ENCODE measurements at places on chromosomes 16 and 17.
A peak's percentile ranks its signal among the peaks of the same experiment; 100 is the strongest.

DNA sequence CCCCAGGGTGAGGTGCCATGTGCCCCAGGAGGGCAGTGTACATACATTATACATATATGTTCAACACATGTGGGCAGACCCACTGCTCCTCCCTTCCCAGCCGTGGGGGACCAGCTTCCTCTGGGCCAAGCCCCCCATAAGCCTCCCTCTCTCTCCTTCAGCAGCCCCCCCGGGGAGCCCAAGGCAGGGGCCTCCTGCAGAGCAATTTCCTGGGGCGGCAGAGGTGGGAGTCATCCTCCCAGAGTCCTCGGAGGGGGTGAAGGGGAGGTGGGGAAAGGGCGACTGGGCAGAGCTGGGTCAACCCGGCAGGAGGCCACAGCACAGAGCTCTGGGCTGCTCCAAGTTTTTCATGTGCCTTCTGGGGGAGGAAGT, 235.1 kb downstream of the ZNF423 start:
- no peak for DNase-seq

DNA sequence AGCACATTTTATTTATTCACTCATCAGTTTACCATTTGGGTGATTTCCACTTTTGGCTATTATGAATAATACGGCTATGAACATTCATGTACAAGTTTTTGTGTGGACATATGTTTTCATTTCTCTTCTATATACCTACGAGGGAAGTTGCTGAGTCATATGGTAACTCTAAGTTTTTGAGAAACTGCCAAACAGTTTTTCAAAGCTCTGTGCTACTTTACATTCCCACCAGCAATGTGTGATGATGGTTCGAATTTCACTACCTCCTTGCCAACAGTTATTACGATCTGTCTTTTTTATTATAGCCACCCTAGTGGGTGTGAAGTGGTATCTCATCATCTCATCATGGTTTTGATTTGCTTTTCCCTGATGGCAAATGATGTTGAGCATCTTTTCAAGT, 63.7 kb upstream of the MRTFB start:
- DNase-seq: no peak

GRCh38 chr16:49529411-49530045, 155.9 kb downstream of the C16orf78 start:
- no peak for DNase-seq

- no peak for DNase-seq
Measured at GRCh38 chr17:43412166-43412565, 13.4 kb downstream of the ARL4D start.

GRCh38 chr16:85677383-85677967, 11.3 kb downstream of the GINS2 start:
- no peak for DNase-seq

- no peak for DNase-seq
Measured at GRCh38 chr17:3026125-3026855, 37.1 kb downstream of the OR1D5 start.

DNA sequence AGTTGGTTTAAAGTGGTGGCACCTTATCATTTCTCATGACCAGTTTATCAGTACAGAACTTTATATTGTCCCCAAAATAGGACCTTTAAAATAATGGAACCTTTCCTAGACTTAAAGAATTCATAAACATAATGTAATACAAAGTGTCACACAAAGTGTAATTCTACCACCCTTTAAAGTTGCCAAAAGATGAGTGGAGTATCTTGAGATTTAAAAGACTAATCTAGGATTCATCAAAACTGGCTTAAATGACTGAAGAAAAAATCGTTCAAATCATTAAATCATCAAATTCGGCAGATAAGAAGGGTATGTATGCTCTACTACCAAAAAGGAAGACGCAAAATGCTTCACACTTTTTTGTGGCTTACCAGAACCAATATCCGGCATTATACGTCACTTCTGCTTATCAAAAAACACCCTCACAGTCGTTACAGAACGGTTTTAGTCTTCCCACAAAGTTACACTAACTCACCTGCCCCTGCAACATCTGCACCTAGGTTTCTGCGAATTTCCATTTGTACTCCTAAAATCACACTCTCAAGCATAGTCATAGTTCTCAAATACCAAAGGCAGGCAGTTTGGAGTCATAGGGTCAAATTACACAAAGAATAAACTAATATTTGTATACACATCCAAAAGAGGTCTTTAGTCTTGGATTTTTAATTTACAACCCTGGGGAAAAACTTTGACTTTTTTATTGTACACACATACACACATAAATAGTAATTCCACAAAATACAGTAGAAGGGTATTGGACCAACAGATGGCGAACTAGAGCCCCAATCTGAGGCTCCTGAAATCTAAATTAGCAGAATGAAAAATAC, 1.4 kb upstream of the KANSL1 start:
- peak; percentile 71 for DNase-seq

GRCh38 chr16:70592106-70592571, 54.2 kb upstream of the IL34 start:
- no peak for DNase-seq

DNA sequence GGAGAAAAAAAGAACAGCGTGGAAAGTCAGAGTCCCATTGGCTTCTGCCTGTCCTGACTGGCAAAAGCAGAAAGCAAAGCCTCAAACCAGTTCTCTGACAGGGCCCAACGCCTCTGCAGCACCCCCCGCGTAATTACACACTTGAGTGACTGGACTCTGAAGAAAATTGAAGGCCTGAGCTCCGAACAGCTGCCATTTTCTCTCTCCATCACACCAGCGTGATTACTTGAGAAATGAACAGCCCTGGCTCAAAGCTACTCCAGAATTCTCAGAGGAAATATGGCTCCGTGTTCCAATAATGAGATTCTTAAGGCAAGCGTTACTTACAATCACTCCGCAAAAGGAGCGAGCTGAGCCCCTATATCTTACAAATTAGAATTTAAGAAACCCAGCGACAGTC, 142.7 kb upstream of the C17orf78 start:
- DNase-seq: no peak

DNA sequence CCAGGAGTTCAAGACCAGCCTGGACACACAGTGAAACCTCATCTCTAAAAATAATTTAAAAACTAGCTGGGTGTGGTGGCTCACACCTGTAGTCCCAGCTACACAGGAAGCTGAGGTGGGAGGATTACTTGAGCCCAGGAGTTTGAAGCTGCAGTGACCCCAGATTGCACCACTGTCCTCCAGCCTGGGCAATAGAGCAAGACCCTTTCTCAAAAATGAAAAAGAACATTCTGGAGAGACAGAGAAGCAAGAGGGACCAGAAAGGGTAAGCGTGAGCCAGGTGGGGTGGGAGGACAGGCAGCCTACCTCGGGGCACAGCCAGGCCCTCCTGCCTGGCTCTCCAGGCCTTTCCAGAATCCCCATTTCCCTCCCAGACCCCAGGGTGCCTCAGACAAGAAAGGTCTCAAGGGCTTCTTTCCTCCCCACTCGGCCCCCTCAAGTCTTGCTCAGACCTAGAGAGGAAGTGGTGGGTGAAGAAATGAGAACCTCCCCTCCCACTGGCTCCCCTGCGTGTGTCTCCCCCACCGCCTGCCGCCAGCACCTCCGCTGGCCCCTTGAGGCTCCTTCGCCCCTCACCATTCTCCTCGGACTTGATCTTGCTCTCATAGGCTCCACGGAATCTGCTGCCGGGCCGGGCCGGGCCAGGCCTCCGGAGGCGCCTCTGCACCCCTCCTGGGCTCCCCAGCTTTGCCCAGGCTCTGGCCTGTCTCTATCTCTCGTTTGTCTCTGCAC, 503 bp downstream of the C16orf54 start:
- peak; percentile 63 for DNase-seq

DNA sequence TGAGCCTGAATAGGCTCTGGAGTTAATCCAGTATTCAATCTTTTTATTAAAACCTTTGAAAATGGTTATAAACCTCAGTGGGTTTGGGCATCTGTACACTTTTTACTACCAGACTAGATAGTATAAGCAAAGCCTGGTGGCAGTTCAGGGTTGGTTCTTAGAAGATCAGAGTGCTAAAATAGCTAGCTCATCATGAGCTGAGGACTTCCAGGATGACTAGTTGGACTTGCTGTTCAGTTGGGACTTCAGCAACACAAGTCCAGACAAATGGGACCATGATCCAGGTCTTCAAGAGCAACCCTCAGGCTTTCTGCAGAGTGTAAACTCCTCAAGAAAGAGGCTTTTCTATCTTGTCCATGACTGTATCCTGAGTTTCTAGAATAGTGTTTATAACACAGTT, 1.2 kb upstream of the ZNF19 start:
- no peak for DNase-seq

- DNase-seq: peak; percentile 80
Measured at GRCh38 chr16:84600343-84601229, 17.3 kb downstream of the COTL1 start.

GRCh38 chr17:67022451-67022810, 21.9 kb upstream of the CACNG1 start:
- DNase-seq: no peak

- DNase-seq: no peak
Measured at GRCh38 chr17:8002721-8003593, 542 bp downstream of the GUCY2D start.

DNA sequence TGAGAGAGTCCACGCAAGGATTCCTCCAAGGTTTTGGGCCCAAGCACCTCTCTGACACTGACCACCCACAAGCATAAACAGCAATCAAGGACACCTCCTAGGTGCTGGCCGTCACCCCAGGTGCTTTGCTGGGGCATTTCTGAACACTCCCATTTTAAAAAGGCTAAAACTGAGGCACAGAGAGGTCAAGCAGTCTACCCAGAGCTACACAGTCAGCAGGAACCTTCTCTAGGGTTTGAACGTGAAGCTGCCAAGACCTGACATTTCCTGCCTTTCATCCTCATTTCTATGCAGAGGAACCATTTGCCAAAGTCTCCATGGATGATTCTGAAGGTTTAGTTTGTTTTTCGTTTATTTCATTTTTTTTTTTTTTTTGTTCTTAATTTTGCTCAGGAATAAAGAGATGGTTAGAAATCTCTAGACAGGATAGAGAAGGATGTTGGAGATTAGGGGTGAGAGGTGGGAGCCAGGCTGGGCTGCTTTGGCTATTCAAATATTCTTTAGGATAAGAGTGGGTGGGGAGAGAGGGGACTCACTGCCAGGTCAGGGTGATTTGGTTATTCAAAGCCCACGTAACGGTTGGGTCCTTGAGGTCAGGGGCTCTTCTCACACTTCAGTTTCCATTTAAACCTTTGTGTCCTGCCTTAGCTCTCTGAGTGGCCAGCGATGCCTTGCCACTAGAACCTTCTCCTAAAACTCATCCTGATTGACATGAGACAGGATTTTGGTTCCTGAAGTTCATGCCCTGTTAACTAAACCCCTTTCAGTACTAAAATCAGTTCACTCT, 6.2 kb downstream of the PLCG2 start:
- no peak for DNase-seq

DNA sequence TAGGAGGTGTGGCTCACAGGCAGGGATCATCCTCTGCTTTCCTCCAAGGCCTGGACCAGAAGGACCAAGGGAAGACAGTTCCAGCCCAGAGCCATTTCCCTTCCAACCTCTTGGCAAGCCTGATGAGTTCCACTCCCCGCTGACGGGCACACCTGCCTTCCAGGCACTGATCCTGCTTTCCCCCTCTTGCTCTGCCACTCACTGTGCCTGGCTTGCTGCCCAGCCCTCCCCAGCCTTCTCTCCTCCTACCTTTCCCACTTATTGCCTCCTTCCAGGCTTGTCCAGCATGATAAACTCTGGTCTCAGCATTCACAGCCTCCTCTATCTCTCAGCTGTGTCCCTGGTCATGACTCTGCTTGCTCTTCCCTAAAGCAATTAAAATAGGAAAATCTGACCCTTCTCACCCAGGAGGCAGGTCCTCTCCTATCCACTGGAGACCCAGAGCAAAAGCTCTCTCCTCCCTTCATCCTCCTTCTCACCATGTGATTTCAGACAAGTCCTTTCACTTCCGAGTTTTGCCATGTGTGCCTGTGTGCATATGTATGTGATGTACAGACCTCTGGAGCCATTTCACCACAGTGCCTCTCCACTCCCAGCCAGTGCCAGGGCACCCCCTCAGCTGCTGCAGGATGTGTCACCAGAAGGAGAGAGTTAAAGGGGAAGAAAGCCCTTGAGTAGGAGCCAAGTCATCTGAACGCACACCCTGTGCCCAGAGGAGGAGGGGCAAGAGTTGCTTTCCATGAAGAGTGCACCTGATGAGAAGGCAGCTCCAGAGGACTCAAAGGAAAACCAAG, 13.4 kb upstream of the TMEM170A start:
- DNase-seq: peak; percentile 48

DNA sequence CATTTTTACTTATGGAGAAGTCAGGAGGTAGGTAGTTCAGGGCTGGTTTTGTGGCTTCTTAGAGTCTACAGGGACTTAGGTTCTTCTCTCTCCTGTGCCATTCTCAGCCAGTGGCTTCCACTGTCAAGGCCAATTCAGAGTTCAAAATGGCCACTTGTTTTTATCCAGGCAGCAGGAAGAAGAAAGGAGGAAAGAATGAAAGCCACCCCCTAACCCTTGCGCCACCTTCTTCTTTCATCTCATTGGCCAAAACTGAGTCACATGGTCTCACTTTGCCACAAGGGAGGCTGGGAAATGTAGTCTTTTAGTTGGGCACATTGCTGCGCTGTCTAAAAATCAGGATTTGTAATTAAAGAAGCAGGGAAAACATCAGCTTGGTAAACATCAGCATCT, 60.8 kb upstream of the MED9 start:
- peak; percentile 1 for DNase-seq

GRCh38 chr17:32426894-32427293, 17.4 kb upstream of the PSMD11 start:
- no peak for DNase-seq

- no peak for DNase-seq
Measured at GRCh38 chr16:3583303-3584038, 6.3 kb upstream of the NLRC3 start.

- DNase-seq: no peak
Measured at GRCh38 chr16:2776500-2777139, 460 bp downstream of the ELOB start.

GRCh38 chr17:36198831-36199465, 2.4 kb upstream of the CCL3L1 start:
- DNase-seq: no peak

GRCh38 chr17:31397256-31397939, 5.9 kb downstream of the RAB11FIP4 start:
- no peak for DNase-seq

DNA sequence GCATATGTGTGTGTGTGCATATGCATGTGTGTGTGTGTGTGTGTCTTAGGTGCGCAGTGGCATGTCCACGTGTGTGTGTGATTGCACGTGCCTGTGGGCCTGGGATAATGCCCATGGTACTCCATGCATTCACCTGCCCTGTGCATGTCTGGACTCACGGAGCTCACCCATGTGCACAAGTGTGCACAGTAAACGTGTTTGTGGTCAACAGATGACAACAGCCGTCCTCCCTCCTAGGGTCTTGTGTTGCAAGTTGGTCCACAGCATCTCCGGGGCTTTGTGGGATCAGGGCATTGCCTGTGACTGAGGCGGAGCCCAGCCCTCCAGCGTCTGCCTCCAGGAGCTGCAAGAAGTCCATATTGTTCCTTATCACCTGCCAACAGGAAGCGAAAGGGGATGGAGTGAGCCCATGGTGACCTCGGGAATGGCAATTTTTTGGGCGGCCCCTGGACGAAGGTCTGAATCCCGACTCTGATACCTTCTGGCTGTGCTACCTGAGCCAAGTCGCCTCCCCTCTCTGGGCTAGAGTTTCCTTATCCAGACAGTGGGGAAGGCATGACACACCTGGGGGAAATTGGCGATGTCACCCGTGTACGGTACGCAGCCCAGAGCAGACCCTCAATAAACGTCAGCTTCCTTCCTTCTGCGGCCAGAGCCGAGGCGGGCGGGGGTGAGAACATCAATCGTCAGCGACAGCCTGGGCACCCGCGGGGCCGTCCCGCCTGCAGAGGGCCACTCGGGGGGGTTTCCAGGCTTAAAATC, 47.6 kb downstream of the IL21R start:
- DNase-seq: no peak

Measured in Kasumi-1 (cell line).